ENCODE measurements at places on chromosomes 16 and 17.

GRCh38 chr16:63983401-63983800 lies 1138.5 kb downstream of the CDH11 start:
- no peak for DNase-seq

- no peak for DNase-seq
These were observed 101.2 kb downstream of the FTO start for GRCh38 chr16:53805113-53805512.

- DNase-seq: no peak
These were observed 19.3 kb downstream of the PEMT start for GRCh38 chr17:17572010-17572785.

DNA sequence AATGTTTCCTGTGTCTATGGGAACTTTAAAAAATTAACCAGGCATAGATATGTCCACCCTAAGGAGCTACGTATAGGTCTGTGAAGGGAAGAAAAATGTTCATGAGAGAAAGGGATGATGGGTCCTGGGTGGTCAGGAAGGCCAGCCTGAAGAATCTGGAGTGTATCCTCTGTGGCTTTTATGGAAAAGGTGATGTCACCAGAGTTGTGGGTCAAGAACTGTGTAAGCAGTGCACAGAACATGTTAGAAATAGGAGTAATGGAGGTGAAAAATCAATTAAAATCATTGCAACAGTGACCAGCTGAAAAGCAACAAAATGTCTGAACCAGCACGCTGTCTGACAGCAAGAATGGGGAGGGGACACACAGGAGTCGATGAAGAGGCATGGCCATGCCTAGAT lies 68.5 kb downstream of the USP31 start:
- DNase-seq: no peak

GRCh38 chr16:85090873-85091521 lies 21.3 kb downstream of the CIBAR2 start:
- DNase-seq: no peak

GRCh38 chr17:50693036-50693682 lies 14.6 kb downstream of the ANKRD40 start:
- DNase-seq: no peak

- no peak for DNase-seq
These were observed 56.2 kb upstream of the CACNG5 start for GRCh38 chr17:66778531-66779236.

DNA sequence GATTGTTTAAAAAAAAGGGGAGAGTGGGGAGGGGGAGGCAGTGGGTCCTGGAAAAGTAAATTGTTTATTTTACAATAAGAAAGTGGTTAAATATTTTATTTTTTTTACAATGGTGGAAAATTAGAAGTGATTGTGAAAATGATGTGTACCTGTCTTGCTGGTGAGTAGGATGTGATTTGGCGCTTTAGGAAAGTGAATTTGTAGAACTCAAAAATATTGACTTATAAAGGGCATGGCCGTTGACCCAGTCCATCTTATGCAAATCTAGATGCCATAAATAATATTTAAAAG lies 10.2 kb upstream of the CES1 start:
- DNase-seq: no peak

DNA sequence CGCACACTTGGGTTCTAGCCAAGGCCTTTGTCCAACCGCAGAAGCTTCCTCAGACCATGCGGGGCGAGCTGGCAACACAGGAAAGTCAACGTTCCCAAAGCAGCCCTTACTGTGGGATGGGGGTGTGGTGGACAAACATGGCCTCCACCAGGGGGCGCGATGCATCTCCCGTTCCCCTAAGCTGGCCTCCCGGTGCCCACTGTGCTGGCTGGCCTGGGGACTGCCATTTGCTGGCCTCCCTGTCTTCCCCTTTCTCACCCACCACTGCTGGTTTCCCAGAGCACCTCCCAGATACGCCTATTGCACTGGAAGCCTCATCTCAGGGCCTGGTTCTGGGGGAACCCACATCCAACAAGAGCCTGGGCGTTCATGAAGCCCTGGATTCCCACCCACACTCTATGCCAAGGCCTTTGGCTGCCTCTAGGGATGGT lies 145.3 kb downstream of the IRF8 start:
- no peak for DNase-seq

DNA sequence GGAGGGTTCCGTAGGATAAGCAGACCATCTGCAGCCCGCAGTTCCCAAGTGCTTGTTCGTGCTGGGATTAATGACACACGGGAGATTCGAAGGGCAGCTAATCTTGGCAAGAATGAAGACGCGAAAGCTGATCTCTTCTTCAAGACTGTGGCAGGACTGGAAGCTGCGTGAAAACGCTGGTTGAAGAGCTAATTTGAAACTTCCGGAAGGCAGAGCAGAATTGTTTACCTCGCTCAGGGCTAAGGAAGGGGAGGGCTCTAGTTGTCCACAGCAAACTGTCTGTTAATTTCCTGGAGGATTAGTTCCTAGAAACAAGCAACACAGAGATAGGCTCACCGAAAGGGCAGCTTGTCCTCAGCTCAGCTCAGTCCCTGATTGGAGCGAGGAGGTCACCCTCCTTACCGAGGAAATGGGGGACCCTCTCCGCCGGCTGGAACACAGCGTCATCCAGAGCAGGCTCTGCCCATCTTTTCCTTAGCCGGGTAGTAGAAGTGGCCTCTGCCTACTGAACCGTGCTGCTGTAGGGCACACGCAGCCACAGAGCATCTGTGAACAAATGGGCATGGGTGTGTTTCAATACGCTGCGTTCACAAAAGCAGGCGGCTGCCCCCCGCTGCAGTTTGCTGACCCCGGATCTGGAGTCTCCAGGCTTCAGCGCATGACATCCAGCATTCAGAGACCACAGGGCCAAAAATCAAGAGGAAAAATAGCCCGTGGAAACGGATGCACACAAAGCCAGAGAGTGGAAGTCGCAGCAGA lies 16.7 kb upstream of the BAIAP2 start:
- no peak for DNase-seq

Data from thoracic aorta (tissue), 2 donors.